ENCODE measurements at places on chromosomes 13 and 19.

DNA sequence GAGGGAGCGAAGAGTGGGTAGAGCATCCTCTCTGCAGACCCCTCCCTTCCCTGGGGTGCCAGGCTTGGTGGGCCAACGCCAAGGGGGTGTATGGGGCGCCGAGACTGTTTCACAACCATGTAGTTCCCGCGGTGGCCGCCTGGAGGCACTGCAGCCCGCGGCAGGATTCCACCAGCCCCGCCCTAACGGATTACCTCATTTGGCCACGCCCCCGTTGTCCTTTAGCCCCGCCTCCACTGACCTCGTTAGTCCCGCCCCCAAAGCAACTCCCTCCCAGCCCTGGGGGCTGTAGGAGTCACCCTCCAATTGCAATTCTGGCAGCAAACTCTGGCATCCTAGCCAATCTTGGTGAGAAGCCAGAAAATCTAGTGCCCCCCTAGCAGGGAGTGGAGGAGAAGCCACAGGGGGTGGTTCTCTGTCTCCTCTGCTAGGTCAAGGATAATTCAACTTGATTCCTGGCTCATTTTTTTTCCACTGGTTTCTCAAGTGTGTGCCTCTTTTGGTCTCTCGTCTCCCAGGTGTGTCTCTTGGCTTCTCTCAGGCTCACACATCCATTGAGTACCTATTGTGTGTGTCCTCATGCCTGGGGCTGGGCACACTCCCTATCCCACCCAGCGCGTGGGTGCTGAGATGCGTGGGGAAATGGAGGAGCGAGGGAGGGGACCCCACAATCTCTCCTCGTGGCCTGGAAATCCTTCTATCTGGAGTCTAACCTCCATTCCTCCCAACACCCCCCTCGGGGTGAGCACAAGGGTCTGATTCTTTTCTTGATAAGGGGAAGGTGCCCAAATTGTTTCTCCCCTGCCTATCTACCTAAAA is 2.0 kb downstream of the OLFM2 start:
- peak; percentile 92 for DNase-seq

DNA sequence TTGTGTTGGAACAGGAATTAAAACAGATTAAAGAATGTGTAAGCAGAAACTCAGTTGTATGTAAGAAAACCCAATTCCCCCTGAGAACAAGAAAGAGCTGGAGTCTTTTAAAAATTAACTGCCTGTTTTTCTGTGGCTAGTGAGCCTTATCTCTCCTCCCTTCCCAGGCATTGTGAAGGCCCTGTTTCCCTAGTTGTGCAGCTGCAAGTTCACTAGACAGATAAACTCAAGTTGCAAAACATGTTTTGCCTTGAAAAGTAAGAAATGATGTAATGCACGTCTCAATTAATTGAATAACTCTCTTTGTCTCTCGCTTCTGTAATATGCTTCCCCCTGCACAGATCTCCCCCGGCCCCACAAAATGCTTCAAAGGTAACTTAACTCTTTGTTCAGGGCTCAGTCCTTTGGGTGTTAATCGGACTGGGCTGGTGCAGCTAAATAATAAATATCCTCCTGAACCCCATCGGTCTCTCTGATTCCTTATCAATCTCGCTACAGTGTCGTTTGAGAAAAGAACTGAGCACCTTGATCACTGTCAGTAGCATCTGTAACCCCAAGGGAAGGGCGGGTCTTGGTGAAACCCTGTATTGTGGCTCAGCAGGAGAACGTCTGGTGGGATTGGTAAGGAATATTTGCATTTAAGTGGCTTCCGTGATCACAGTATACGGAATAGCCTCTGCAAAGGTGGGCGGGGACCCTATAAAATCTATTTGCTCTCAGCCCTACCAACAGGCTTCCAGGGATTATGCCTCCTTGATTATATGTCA is 1.6 kb upstream of the ZNF556 start:
- DNase-seq = no peak

DNA sequence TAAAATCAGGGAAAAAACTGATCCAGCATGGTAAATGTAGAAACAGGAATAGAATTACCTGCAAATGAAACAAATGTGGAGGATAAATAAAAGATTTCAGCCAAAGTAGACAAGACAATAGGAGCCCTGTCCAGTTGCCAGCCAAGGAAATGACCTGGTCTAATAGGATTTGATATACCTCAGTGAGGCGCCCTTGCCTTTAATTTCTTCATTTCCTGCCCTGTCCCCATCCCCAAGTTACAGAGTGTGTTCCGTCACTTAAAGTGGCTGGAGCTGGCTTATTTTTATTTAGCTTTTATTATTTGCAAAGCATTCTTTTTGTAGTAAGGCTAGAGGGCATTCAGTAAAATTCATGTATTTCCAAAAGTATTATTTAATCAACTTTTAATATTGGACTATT is 1022.0 kb downstream of the EFNB2 start:
- no peak for DNase-seq

GRCh38 chr13:78309497-78310180 is 293.7 kb downstream of the POU4F1 start:
- no peak for DNase-seq

DNA sequence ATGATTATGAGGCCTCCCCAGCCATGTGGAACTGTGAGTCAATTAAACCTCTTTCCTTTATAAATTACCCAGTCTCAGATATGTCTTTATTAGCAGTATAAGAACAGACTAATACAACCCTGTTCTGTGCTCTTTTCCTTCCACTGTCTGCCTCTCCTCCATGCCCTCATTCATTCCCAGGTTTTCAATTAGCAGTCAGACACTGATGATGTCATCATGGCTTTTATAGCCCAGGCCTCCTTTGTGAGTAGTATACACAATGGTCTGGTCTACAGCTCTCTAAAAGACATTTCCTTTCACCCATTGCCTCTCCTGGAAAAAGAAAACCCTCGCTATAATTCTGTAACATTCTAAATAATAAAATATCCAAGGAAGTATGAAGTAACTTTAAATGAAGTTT is 25.5 kb downstream of the FGF14 start:
- DNase-seq = no peak

- DNase-seq = no peak
Measured at GRCh38 chr19:33189453-33189852, 4.7 kb upstream of the LRP3 start.

- no peak for DNase-seq
Measured at GRCh38 chr13:113448545-113448884, 4.8 kb downstream of the ADPRHL1 start.

DNA sequence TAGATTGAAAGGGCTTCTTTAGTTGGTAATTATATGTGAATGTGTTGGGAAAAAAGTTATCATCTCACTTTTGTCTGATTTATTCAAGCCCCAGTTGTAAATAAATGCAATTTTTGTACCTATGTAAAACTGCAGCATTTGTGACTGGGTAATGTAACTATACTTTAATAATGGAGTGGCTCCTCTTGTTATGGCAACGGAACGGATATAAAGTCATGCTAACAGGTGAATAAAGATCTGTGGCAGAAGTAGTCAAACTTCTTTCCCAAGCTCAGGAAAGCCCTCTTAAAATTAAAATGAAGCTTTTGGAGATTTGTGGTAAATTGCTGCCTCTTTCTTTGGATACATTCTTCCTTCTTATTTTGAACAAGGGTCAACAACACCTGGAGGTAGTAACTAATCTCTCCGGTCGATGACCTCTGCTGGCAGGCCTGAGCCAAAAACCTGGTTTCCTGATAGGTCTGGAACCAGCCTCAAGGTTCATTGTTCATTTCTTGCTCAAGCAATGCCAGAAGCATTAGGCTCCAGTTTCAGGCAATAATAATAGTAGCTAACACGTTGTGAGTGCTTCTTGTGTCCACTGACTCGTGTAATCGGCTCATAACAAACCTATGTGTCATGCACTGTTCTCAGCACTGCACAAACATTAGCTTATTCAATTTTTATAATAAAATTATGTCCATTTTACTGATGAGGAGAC is 313.4 kb upstream of the DACH1 start:
- DNase-seq = no peak

DNA sequence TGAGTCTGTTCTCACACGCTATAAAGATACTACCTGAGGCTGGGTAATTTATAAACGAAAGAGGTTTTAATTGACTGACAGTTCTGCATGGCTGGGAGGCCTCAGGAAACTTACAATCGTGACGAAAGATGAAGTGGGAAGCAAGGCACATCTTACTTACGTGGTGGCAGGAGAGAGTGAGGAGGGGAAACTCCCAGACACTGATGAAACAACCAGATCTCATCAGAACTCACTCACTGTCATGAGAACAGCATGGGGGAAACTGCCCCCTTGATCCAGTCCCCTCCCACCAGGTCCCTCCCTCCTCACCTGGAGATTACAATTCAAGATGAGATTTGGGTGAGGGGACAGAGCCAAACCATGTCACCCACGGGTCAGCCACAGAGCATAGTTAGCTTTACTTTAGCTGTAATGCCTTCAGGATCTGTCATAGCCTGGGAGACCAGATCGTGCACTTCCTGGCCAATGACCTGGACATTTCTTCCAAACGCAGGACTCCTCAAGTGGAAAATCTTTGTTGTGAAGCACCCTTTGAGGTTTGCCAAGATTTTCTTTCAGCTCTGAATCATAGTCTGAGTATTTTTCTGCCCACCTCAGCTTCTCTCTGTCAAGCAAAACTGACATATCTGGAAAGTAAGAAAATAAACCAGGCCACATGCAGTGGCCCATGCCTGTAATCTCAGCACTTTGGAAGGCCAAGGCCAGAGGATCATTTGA is 25.2 kb upstream of the HIF3A start:
- no peak for DNase-seq

GRCh38 chr19:19111967-19112580 is 26.2 kb downstream of the TMEM161A start:
- no peak for DNase-seq

DNA sequence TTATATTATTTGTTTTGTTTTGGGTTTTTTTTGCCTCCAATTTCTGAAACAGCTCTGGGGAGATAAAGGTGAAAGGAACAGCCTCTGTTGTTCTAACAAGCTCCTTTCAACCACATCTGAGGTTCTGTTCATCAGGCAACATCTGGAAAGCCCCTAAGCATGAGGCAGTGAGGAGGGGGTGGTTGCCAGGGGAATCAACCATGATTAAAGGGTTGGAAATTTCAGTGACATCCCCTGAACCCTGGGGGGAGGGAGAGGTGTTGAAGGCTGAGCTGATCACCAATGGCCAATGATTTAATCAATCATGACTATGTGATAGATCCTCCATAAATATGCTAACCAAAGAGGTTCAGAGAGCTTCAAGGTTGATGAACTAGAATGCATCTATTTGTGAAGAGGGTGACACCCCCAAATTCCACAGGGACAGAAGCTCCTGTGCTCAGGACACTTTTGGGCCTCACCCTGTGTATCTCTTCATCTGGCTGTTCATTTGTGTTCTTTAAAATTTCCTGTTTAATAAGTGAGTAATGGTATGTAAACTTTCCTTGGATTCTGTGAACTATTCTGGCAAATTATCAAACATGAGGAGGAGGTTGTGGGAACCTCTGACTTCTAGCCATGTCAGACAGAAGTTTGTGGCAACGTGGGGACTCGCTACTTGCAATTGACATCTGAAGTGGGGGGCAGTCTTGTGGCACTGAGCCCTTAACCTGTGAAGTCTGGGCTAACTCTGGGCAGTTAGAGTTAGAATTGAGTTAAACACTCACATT is 221.3 kb downstream of the NHLRC3 start:
- DNase-seq = peak; percentile 24

- no peak for DNase-seq
Measured at GRCh38 chr13:110263404-110263803, 43.6 kb downstream of the COL4A1 start.

- DNase-seq = no peak
Measured at GRCh38 chr13:80011448-80012212, 329.3 kb downstream of the SPRY2 start.

DNA sequence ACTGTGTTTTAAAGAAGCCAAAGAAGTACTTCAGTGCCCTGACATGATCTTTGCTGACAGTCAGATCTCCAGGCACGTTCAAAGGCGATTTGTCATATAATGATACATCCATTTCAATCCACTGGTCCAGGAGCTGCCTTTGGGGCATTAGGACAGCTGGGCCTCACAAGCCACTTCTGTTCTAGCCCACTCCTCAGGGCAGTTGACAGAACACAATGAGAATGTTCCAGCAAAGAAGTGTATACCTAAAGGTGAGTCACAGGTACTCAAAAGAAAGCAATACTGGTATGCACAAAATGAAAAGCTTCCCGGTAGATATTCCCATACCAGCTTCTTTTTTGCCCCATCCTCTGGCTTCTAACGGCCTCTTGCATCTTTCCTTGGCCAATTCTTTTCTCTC is 12.5 kb upstream of the MAP3K10 start:
- DNase-seq = no peak

DNA sequence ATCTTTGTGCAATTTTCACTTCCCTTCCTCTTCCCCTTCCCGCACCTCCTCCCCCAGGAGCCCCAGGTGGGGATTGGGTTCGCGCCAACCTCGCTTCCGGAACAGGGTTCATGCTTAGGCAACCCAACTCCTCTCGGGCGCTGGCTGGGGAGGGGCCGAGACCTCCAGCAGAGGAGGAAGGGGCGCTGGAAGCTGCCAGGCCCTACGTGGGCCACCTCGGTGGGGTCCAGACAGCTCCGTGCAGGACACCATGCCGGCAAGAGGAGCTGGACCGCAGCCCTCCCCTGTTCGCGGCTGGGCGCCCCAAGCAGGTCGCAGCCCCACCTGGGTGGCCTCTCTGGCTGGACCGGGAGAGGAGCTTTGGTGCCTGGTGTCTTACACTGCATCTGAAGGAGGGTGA is 91.1 kb downstream of the SPACA7 start:
- DNase-seq = no peak

DNA sequence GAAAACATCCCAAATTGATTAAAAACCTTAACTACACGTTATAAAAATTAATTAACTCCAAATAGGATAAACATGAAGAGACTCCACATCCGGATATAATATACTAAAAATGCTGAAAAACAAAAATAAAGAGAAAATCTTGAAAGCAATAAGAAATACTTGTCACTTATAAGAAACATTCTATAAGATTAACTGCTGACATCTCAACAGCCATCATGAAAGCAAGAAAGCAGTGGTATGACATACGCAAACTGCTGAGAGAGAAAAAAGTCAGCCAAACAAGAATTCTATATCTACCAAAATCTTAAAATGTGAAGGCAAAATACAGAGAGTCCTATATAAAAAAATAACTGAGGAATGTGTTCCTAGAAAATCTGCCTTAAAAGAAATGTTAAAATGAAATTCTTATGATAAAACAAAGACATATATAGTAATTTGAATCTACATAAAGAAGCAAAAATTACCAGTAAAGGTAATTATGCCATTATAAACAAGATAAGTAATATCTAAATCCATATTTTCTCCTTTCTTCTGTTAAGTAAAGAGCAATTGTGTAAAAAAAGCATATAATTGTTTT is 1851.1 kb downstream of the PCDH9 start:
- DNase-seq = no peak

GRCh38 chr13:113811081-113811928 is 52.3 kb downstream of the TMEM255B start:
- no peak for DNase-seq
